Suppressor macrophage treated with lipopolysaccharide for 1 hour (primary cell): ENCODE measurements at places on chromosomes 5 and 9.

DNA sequence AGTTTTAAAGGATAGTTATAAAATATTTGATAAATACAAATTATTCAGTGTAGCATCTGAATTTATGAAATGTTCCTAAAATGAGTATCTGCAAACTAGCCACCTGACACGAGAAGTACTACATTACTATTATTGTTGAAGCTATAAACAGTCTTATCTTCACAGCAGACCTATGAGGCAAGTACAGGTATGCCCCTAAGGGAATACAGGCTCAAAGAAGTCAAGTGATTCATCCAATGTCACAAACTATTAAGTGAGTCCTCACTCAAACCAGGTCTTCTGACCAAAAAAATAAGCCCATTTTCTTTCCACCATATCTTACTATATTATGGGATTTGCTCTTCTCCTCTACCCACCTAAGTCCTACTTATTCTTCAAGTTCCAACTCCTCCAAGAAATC is 28.7 kb downstream of the STRBP start:
- no peak for DNase-seq

DNA sequence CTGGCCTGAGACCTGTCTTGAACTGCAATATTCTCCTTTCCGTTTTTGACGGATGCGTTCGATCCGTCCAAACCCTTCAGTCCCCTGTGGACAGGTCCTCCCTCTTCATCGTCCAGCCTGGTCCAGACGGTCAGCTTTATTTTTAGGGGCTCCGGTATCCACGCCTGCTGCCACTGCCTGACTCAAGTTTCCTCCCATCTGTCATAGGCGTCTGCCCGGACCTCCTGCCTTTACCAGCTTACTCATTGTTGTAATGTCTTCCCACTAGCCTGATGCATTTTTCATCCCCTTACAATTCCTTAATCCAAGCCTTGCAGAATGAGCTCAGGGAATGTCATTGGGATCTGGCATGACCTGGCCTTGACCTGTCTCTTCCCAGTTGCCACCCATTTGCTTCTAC is 145.8 kb downstream of the TENT4A start:
- no peak for DNase-seq

- DNase-seq = no peak
Measured at GRCh38 chr9:113465599-113466140, 2.1 kb downstream of the RGS3 start.

DNA sequence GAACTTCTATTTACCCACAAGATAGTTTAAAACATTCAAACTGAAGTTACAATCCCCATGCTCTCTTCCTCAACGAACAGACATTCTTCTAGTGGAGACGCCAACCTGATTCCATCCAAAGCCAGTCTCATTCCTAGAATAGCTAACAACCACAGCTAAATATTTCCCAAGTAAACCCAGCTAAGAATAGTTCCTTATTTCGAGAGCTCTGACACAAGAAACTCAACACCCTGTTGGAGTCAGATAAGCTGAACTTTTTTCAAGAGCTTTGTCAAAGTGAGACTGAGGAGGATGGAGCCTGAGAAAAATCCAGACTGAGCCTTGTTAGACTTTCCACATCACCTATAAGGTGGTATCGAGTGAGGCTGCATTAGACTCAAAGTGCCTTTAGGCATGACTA is 56.7 kb upstream of the RPS23 start:
- no peak for DNase-seq

DNA sequence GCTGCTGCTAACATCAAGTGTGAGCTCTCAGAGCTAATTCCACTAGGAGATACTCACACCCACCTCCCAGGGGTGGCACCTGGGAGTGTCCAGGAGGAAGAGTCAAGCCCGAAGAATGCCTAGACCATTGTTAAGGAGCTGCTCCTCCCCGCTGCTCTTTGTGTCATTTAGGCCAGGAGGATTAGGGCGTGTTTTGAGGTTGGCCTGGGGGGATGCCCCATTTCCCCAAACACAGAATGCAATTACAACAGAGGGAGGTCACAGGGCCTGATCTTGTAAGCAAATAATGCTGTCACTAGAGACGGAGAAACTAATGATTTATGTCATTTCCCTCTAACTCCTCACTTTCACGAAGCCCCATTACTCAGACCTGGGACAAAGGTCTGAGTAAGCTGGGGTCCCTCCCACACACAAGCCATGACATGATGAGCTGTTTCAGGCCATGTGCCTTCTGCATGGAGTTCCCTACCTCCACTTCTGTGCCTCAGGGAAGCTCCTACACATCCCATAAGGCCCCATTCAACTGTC is 312.5 kb downstream of the ACTL7B start:
- DNase-seq = peak; percentile 91

- DNase-seq = peak; percentile 91
Measured at GRCh38 chr9:127779136-127779981, 893 bp upstream of the SH2D3C start.

DNA sequence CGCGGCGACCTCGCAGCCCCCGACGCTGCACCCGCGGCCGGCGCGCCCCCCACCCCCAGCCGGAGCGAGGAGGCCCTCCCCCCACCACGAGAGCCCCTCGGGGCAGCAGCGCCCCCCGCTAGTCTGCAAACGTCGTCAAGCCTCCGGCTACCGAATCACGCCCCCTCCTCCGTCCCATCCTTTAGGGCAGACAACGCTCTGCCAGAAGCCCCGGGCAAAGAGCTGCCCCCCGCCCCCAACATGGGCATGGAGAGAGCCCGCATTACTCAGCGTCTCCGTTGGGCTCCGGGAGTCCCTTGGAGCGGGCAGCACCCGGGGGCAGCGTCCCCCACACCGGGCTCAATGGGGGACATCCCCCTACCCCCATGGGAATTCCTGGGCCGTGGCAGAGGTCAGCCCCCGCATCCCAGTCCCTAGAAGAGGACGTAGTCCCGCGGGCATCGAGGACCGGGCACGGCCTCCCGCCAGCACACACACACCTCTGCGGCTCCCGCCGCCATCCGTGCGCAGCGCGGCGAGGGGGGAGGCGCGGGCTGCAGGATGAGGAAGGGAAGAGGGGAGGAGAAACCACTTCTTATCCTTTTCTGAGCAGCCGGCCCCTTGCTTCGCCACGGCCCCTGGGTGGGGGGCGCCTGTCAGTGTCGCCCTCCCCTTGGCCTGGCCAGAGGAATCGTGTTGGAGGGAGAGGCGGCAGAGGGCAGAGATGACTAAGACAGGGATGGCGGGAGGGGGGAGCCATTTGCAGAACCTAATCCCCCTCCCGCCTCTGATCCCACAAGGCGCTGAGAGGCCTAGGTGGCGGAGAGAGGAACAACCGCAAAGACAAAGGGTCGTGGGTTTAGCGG is 750 bp downstream of the DNM1 start:
- DNase-seq = peak; percentile 44

DNA sequence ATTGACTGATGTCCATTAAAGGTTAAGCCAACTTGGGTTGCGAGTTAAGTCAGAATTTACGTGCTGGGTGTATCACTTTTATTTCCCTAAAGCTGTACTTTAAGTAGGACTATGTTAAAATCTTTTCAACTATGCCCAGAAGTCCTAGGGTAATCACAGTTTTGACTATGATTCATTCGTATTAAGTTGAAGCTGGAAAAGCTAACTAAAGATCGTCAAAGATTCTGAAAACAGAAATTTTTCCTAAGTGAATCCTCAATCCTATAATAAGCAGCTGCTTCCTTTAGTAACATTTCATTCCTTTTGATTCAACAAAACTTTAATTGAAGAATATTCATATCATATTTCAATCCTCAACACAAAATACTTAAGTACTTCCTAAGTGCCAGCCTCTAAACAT is 460.4 kb downstream of the ACTL7B start:
- no peak for DNase-seq
